Astrocyte of the hippocampus (primary cell): ENCODE measurements at places on chromosomes 11 and 22.

GRCh38 chr11:110019675-110020074 lies 73.5 kb upstream of the ZC3H12C start:
- DNase-seq = no peak

GRCh38 chr11:1701091-1701807 lies 4.3 kb downstream of the KRTAP5-6 start:
- DNase-seq = no peak

- DNase-seq = no peak
Observed at GRCh38 chr11:131645237-131645636, 274.8 kb downstream of the NTM start.

- no peak for DNase-seq
Observed at GRCh38 chr11:433641-434040, 8.2 kb downstream of the ANO9 start.

GRCh38 chr22:41779929-41780505 lies 20.5 kb upstream of the CCDC134 start:
- DNase-seq = no peak
